ENCODE measurements at places on chromosomes 7 and 10.

- no peak for DNase-seq
Observed at GRCh38 chr7:78970440-78970916, 483.0 kb downstream of the MAGI2 start.

DNA sequence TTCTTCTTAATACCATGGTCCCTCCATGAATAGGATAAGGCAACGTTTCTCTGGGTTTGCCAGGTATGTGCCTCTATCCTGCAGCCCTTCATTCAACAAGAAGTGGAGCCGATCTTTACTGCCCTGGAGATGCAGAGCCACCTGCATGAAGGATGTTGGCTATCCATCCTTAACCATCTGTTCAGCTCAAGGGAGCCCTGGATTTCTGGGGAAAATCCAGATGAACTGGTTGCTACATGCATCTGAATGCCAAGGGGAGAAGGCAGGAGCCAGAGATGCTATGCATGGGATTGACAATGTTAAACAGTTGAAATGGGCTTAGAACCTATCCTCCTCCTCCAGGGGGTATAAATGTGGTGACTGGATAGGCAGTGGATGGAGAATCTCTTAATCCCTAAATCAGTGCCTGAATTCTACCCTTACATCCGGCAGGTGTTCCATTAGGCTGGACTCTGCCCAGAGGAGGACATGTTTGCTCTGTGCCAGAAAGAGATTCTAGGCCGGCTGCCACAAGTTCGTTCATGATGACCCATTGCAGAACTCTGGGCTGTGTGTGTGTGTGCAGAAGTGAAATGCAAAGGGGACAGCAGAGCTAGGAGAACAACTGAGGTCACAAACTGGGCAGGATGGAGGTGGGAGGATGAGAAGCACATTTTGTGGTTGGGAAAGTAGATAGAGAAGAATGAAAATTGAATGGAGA is 15.6 kb downstream of the CPED1 start:
- DNase-seq: no peak

DNA sequence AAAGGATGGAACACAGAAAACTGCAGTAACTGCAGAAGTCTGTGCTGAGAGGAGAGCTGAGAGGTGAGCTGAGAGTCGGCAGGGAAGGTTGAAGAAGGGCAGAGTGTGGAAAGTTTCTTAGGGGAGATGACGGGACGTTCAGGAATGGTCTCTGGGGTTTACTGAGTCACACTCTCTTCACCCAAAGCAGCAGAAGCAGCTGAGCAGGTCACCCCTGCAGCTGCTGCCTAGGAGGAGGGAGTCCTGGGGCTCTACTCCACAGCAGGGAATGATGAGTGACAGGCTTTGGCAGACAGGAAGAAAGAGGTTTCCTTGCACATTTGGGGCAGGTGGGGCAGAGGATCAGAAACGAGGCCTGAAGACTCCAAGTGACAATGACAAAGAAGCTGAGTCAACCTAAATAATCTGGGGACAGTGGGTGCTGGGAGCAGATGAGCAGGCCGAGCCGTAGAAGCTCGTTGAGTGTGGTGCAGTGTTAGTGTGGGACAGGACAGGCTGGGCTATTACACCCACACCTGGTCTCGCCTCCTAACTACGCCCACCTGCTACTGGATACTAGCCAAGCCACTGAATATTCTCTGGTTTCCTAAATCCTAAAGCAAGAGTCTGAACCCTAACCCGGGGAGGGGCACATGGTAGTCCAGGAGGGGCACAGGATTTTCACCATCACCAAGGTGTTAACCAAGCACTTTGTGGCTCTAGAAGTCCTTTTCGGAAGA is 24.9 kb downstream of the BEND7 start:
- DNase-seq: no peak

DNA sequence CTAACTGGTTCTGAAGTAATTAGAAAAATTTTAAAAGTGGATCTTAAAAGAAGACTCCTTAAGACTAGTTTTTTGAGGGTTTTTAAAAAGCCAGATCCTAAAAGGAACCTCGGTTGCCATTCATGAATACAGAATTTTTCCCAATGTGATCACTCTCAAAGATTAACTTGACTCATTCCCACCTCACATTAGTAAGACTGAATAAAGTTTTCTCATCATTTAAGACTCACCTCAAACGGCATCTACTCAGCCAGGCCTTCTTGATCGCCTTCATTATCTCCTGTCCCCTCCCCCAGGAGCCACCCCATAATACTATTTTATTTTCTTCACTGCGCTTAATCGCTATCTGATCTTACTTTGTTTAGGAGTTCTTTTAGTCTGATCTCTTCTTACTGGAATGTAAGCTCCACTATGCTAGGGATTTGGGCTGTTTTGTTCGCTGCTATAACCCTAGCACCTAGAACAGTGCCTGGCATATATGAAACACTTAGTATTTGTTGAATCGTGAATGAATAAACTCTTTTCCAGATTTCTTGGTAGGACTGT is 55.9 kb upstream of the PCGF5 start:
- DNase-seq: no peak

GRCh38 chr7:106590209-106590816 is 70.6 kb downstream of the CCDC71L start:
- DNase-seq: no peak

DNA sequence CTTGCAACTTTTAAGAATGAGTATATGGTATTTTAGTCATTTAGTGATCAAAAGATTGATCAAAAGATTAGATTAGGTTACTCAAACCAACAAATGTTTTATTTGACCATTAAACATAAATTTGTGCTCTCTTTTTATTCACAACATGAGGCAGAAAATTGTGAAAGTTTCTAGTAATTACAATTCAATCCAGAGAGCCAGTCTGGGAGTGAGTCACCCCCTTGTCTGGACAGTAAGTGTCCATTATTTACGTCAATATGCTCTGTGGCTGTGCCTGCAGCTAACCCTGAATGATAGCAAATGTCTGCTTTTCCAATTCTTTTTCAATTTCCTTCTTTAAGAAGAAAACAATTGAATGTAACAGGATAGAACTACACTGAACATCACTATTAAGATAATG is 27.9 kb downstream of the GNG11 start:
- no peak for DNase-seq
